Motor neuron (in vitro differentiated cells): ENCODE measurements at places on chromosomes 16 and 17.

DNA sequence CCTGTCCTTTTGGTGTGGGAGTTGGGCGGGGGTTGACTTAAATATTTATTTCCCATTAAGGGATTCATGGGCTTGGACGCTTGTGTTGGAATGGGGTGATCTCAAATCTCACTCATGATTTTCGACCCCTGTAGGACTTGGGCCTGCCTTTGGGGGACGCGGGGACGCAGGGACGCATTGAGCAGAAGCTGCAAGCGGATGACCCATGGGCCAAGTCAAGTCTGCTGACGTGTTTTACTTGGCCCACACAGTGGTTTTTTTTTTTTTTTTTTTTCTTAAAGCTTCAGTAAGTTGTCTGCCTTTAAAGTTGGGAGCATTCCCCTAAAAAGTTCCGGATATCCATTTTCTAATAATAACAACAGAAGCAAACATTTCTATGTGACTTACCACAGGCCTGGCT is 28.9 kb downstream of the CMIP start:
- no peak for ATAC-seq

- ATAC-seq = no peak
Measured at GRCh38 chr16:89081556-89081955, 12.1 kb upstream of the ACSF3 start.

DNA sequence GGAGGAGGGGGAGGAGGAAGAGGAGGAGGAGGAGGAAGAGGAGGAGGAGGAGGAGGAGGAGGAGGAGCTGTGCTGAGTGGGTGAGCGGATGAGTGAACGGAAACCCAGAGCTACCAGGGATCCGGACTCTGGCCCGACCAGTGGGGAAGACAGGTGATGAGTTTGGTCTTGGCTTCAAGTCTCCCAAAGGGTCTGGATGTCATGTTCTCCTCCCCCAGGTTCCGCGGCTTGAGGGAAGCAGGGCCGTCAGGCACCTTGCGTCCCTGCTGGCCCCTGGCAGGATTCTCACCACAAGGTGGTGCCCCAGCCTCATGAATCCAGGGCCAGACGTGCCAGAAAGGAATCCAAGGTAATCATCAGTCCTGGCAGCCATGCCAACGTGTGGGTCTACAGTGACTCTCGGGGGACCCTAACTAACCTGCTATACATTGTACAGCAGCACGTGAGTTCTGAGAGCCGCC is 13.5 kb upstream of the ABAT start:
- peak; percentile 87 for ATAC-seq

DNA sequence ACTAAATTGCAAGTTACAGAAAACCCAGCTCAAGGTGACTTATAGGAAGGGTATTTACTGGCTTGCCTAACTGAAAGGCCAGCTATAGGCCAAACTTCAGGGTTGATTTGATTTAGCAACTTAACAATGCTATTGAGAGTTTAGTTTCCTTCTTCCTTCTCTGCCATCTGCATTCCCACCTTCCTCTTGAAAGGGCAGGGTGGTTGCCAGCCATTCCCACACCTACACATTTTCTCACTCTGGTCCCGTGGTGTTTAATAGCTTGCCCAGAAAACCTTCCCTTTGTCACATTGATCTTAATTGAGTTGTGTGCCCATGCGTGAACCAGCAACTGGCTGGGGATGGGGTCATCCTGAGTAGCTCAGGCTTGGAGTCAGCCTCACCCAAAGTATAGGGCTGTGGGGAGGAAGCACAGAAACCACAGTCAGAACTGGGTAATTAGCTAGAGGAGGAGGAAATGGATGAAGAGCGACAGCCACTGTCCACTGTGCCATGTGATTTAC is 194.7 kb downstream of the SPECC1 start:
- ATAC-seq = no peak

DNA sequence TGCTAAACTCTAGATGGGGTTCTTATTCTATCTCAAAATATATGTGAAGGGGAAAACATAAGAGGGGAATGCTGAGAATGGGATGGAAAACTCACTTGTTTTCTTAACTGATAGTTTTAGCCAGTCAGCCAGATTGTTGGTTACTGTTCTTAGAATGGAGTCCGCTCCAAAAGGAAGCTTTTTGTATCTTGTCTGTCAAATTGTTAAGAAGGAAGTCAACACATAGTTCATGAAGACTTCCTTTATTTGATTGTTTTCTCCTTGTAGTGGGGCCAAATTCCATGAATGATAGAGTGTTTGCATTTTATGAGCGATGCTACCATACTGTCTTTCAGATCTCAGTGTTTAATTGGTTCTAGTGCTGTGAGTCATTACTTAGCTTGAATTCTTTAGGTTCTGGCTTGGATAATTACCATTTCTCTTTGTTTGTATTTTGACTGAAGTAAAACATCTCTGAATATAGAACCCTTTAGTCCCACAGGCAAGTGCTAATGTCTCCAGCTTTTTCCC is 98.3 kb upstream of the GOT2 start:
- no peak for ATAC-seq

GRCh38 chr17:7177954-7178477 is 1.2 kb downstream of the ASGR1 start:
- ATAC-seq = peak; percentile 38

DNA sequence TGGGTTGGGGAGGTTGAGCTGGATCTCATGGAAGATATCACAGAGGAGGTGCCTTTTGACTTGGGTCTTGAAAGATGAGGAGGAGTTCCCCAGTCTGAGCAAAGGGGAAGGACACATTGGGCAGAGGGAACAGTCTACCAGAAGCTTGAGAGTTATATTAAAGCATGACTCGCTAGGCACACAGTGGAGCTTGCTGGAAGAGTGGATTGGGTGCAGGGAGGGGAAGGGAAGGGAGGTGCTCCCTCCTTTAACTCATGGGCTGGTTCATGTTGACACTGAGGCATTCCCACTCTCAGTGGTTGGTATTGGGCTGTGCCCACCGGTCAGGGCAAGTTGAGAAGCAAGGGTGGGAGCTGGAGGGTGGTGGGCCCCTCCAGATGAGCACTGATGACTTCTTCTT is 5.9 kb downstream of the TMEM98 start:
- ATAC-seq = no peak

GRCh38 chr17:48184721-48185120 is 77.2 kb downstream of the SNX11 start:
- ATAC-seq = no peak

- ATAC-seq = peak; percentile 87
Measured at GRCh38 chr17:72030067-72030899, 90.5 kb upstream of the SOX9 start.

- no peak for ATAC-seq
Measured at GRCh38 chr17:71801301-71801700, 319.5 kb upstream of the SOX9 start.

- no peak for ATAC-seq
Measured at GRCh38 chr17:49553676-49554335, 21.9 kb upstream of the NXPH3 start.

- peak; percentile 48 for ATAC-seq
Measured at GRCh38 chr16:85536073-85536410, 77.1 kb upstream of the GSE1 start.

DNA sequence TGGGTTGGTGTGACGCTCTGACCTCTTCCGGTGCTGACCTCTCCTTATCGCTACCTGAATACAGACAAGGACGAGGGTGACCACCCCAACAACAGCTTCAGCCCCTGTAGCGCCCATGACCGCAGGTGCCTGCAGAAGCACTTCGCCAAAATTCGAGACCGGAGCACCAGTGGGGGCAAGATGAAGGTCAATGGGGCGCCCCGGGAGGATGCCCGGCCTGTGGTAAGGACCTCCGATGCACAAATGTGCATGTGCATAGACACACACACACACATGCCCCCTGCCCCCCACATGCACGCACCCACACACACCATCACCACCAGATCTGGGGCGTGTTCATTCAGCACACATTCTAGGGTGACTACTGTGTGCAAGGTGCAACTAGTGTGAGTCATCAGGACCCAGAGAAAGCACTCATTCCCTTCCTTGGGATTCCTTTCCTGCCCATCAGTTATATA is 9.7 kb downstream of the IGFBP4 start:
- ATAC-seq = no peak

GRCh38 chr16:53132406-53132805 is 77.6 kb downstream of the CHD9 start:
- no peak for ATAC-seq

GRCh38 chr17:49783071-49783715 is 5.3 kb upstream of the KAT7 start:
- peak; percentile 29 for ATAC-seq

- ATAC-seq = peak; percentile 76
Measured at GRCh38 chr17:65254166-65254565, 117.0 kb downstream of the RGS9 start.

DNA sequence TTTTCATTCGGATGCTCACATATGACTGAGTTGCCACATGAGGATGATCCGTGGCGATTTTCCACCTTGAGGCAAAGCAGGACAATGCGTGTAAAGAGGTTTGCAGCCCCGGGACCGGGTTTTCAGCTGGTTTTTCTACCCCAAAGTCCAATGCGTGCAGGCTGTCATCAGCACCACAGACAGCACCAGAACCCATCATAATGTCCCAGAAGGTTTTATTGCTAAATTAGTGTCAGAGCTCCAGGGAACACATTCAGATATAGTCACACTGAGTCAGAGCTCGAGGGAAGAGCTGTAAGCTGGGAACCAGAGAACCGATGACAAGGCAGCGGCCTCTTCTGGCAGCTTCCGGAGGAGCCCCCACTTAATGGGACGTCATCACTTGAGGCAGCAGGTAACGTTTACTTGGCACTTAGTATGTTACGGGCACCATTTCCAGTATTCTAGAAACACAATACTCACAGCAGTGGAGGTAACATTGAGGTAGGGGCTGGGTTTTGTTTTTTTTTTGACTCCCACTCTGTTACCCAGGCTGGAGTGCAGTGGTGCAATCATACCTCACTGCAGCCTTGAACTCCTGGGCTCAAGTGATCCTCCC is 8.9 kb upstream of the NAGPA start:
- no peak for ATAC-seq
